Activated naive CD4-positive, alpha-beta T cell treated with anti-CD3 and anti-CD28 coated beads, Interleukin-2, amount 50 U/mL, for 72 hours (primary cell): ENCODE measurements at places on chromosomes 3 and 15.

DNA sequence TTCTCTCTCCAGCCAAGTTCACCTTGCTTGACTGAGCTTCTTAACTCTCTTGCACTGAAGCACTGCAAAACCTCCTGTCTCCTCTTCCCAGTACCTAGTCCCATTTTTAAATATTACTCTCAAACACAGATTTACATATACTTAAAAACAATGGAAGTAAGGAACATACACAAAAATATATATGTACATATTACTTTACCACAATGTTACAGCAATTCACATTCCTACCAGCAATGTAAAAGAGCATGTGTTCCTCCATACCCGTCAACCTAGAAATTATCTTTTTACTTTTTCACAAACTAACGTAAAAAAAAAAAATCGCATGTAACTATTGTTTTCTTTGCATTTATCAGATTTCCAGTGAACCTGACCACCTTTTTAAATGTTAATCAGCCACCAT is 60.4 kb downstream of the RYK start:
- no peak for DNase-seq

GRCh38 chr15:27410996-27411605 is 440.1 kb downstream of the GABRG3 start:
- no peak for DNase-seq

GRCh38 chr15:73049564-73050215 is 2.6 kb upstream of the NEO1 start:
- DNase-seq = no peak

- peak; percentile 22 for DNase-seq
Measured at GRCh38 chr3:160754371-160754854, 1.6 kb upstream of the PPM1L start.

GRCh38 chr3:32200992-32201758 is 37.3 kb upstream of the CMTM8 start:
- DNase-seq = no peak

- DNase-seq = no peak
Measured at GRCh38 chr3:193400304-193400703, 21.8 kb upstream of the ATP13A5 start.

DNA sequence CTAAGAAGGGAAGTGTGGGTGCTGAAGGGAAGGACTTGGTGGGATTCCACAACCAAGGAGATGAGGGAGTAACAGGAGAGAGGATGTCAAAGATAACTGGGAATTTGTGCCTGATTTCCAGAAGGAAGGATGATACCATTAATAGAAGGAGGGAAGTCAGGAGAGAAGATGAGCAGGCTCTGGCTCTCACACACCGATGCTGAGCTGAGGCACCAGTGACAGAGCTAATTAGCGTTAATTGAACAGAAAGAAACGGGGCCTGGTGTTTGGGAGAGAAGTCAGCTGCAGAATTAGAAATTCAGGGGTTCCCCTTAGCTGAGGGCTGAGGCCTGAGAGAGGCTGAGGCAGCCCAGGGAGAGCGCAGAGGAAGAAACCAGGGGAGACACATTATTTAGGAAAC is 11.9 kb upstream of the PDIA5 start:
- DNase-seq = no peak

DNA sequence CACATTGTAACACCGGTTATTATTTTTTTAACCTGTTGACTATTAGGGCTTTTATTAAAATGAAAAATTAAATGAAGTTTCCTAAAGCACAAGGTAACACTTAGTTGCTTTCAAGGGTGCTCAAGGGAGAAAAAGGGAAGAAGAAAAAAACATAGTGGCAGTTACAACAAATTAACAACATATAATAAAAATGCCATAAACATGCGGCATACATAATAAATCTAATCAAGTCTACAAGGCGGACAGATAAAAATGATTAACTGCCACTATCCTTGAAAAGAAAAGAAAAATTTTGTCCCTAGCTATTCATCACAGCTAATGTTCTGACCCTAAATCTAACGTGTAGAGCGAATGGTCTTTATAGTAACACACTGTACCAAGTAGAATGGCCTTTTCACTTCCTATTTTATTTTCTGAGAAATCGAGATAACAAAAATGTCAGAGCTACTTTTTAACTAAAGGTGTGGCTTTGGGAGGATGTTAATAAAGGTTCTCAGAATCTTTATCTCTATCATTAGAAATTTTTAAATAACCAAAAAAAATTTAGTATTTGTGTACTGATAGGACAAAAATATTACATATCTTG is 194.9 kb downstream of the FOXP1 start:
- no peak for DNase-seq

GRCh38 chr3:179113903-179114302 is 34.3 kb upstream of the PIK3CA start:
- no peak for DNase-seq

DNA sequence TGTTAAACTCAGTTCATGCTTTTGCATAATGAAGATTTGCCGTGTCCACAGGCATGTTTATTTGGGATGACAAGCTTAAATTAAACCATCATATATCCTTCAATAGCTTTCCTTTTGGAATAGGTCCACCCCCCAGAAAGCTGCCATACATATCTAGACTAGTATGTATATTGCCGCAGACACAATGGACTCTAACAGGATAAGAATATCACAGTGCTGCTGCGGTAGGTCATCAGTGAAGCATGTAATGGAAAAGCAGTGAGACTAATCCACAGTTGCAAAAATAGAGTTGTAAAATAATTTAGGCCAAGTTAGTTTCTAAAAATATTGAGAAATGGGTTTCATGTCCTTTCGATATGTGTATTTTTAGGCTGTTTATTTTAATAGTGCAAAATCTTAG is 819.9 kb upstream of the DPPA4 start:
- DNase-seq = no peak

DNA sequence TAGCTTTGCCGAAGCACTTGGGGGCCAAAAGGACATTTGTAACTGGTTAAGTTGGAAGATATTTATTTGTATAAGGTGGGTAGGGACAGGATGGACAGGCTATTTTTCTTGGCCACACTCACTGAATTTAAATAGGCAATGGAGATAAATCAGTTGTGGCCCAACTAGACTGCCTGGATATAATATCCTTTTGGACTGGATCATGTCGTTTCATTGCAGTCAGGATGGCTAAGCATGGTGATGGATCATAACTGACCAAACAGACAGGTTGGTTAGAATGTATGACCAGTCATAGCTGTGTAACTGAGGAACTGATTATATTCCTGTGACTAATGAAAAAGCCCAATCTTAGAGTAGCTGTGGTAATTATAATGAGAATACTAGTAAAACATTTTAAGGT is 284.0 kb downstream of the LPP start:
- DNase-seq = no peak

- DNase-seq = no peak
Measured at GRCh38 chr3:138587374-138587773, 6.7 kb downstream of the CEP70 start.

GRCh38 chr3:71271596-71271995 is 311.9 kb downstream of the FOXP1 start:
- no peak for DNase-seq

- no peak for DNase-seq
Measured at GRCh38 chr3:54519493-54519892, 397.1 kb downstream of the CACNA2D3 start.

DNA sequence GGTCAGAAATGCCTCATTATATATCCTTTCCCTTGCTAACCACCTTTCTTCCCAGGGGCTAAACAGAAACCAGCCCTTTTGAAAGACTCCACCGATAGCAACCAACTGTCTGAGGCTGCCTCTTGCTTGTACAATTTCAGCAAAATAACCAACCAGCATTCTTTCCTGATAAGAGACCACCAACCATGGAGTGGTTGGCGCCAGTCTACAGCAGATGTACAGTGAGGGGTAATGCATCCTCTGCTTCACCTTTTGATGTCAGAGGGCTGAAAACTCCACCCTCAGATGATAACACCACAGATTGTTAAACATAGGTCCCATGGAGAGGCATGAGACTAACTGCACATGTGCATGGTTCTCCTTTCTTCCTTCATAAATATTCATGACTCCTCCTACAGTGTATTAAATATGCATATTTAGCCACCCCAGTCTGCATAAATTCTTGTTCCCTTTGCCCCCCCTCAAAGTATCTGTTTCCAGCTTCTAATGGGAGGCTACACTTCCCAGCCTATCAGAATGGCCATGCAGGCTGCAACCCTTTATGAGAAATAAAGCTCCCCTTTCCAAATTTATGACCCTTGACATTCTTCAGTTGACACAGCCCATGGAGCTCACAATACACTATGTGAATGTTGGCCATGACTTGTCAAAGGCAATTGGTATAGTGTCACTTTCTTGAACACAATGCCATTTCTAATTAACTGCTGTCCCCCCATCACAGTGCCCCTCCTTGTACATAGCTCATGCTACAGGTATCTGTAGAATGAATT is 48.3 kb downstream of the GABRB3 start:
- DNase-seq = no peak

- DNase-seq = no peak
Measured at GRCh38 chr15:58348095-58348812, 83.5 kb upstream of the LIPC start.

GRCh38 chr3:114962189-114962588 is 184.9 kb downstream of the ZBTB20 start:
- DNase-seq = no peak

GRCh38 chr15:31221936-31222515 is 104.6 kb upstream of the KLF13 start:
- DNase-seq = no peak

DNA sequence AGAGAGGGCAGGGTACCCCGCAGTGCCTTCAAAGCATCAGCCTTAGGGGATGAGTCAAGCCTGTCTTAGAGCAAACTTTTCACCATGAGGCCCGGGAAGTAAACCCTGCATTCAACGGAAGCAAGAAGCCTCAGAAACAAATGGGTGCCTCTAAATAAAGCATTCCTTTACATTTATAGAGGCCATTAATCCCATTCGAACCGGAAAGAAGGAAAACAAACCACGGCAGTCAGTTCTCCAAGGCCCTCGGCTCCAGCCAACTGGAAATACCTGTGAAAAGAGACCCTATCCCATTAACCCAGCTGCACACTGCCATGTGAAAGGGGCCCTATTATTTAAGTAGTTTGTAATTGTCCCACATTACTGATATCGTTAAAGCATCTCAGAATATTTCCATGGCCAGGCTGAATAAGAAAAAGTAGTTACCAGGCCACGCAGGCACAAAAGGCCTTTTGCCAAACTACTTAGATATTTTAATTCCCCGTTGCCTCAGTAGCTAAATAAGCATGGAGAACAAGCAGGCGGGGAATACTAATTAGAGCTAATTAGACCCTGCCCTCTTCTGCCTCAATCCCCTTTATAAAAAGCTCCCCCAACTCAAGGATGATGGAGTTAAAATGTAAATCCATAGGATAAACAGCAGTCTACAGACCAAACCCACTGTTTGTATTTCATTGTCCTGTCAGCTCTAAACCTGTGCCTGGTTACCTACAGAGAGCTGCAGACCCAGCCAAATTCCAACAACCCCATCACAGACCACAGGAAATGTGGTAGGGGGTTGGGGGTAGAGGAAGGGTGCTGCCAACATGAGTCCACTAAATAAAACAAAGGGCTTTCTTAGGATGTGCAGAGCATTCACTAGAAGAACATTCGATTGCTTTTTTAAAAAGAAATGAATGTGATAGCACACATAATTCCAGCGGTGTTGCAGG is 4.1 kb downstream of the ITGB5 start:
- no peak for DNase-seq

DNA sequence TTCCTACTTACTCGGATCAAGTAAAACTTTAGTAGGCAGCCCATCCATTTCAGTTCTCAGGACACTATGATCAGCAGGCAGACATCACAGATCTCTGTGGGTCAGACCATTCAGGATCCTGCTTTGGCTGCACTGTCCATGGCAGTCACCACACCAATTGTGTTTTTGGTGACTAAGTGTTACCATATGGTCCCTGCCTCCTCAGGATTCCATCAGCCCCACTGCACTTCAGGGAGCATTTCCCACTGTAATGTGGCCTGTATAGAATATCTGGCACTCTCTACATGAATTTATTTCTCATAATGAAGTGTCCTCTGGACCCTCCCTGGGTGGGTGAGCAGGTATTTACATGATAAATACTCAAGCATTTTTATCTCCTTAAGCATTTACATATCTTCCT is 41.3 kb downstream of the ZNF445 start:
- DNase-seq = no peak

DNA sequence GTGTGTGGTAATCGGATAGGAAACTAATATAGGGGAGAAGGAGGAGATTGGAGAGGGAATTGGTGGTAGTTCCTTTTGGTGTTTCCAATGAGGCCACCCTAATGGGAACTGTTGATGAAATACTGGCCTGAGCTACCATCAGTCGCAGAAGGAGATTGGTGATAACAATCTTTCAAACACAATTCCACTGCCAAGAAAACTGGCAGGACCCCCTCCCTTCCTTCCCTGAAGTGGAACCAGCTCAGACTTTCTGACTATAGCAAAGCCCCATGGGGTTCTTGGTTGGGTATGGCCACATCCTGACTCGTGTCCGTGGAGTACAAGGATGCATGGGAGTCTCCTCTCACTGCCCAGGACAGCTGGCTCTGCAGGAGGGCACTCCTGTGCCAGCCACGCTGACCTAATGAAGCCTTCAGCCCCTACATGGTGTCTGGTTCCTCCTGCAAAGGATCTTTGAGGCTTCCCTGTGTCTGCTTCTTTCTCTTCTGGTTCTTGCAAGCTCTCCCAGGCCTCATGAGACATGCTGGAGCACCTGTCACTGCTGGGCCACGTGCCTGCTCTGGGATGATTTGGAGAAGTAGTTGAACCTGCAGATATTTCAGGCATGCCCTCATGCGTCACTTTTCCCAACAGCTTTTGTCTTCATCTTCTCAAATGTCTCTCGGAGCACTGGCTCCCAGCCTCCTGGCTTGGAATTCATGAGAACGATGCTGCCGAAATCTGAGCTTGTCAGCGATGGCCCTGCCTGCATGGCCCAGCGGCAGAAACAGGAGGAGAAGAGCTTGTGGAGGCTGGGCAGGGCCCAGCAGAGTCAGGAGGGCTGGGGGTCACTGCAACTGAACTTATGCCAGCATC is 90.0 kb upstream of the ADPGK start:
- no peak for DNase-seq

DNA sequence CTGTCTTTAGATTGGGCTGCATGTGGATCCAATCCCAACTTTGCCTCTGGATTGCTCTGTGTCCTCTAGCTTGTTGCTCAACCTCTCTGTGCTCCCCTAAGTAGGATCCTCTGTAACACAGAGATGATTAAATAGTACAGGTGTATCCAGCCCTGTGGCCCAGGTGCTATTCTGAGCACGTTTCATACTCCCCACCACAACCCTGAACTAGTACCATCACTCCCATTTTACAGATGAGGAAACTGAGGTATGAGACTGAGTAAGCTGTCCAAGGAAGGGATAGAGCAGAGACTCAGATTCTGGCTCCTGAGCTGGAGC is 7.2 kb downstream of the ISG20 start:
- peak; percentile 20 for DNase-seq

- DNase-seq = no peak
Measured at GRCh38 chr3:41792806-41793205, 169.1 kb downstream of the ULK4 start.

- no peak for DNase-seq
Measured at GRCh38 chr3:108461661-108462111, 48.7 kb downstream of the MYH15 start.

GRCh38 chr3:33932010-33932764 is 133.8 kb downstream of the PDCD6IP start:
- DNase-seq = no peak

GRCh38 chr3:168395551-168395950 is 299.8 kb upstream of the GOLIM4 start:
- DNase-seq = no peak

GRCh38 chr3:25854635-25855034 is 64.7 kb downstream of the OXSM start:
- DNase-seq = no peak

GRCh38 chr3:65356331-65357248 is 668.8 kb upstream of the ADAMTS9 start:
- no peak for DNase-seq

- DNase-seq = no peak
Measured at GRCh38 chr3:172711454-172711795, 558 bp upstream of the NCEH1 start.
